ENCODE measurements at places on chromosomes 2 and 18.

DNA sequence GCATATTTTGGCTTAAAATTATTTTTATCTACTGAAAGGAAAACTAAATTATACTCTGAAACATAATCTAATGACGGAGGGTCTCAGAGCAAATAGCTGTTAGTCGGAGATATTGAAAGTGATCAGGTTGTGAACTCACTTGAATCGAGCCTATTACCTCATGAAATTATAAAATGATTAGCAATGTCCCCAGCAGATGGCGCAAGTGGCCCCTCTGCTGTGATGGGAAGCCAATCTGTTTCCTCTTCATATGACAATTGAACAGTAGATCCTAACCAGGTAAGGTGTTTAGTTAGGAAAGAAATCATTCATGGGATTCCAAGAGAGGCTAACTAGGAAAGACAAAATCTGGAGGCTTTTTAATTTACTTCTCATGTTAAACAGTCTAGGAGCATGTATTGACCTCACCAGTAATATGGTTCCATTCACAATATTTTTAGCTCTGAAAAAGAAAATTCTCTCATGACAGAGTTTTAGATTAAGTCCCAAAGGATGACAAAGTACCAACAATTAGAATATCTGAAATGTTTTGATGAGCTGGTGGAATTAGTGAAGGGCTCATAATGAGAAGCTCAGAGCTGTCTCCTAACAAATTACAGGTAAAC lies 29.9 kb upstream of the MPPE1 start:
- peak; percentile 41 for DNase-seq

DNA sequence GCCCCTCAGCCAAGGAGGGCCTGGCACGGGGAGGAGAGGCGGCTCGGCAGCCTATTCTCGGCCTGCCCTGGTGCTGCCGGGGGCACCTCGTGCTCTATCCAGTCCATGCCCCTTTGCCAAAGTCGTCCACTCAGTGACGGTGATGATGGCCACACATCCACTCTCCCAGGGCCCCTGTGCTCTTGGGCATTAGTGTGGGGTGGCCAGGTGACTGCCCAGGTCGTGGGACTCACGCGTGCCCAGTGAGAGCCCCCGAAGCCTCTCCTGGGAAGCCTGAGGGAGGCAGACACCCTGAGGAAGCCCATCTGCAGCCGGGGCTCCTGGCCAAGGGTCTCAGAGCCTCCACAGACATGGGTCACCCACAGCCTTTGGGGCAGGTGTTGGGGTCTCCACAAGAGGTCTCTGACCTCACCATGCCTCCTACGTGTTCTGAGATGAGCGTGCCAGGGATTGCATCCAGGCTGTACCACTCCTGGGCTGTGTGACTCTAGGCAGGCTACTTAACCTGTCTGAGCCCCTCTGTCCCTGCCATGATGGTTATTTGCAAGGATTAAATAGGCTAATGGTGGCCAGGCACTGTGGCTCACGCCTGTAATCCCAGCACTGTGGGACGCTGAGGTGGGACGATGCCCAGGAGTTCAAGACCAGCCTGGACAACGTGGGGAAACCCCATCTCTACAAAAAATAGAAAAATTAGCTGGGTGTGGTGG lies 12.9 kb downstream of the RAMP1 start:
- no peak for DNase-seq

GRCh38 chr2:60602828-60603532 lies 49.5 kb upstream of the BCL11A start:
- no peak for DNase-seq

DNA sequence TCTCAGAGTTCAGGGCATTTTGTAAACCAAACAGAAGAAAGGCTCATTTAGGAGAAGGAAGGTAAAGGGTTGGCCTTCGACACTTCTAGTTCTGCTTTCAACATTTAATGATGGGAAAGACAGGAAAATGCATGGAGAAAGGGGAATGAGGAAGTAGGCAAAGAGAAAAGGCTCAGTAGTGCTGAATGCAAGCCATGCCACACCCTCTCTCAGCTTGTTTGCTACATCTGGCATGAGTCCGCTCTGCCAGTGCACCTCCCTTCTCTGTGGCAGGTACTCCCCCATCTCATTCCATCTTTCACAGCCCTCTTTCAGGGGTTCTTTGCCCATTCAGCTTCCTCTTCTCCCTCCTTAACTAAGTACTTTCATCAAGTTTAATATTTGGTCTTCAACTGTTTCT lies 120.9 kb upstream of the ITGB6 start:
- DNase-seq: no peak

GRCh38 chr2:56444339-56444738 lies 260.5 kb downstream of the CCDC85A start:
- DNase-seq: no peak

DNA sequence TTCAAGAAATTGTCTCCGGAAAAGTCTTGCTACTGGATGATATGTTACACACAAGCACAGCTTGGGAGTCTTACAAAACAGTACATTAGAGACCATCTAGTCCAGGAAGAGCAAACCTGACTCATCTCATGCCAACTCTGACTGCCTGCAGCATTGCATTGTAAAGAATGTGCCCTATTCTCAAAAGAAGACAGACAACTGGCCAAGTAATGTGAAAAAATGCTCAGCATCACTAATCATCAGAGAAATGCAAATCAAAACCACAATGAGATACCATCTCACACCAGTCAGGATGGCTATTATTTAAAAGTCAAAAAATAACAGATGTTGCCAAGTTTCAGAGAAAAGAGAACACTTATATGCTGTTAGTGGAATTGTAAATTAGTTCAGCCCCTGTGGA lies 42.7 kb upstream of the GORASP2 start:
- no peak for DNase-seq

DNA sequence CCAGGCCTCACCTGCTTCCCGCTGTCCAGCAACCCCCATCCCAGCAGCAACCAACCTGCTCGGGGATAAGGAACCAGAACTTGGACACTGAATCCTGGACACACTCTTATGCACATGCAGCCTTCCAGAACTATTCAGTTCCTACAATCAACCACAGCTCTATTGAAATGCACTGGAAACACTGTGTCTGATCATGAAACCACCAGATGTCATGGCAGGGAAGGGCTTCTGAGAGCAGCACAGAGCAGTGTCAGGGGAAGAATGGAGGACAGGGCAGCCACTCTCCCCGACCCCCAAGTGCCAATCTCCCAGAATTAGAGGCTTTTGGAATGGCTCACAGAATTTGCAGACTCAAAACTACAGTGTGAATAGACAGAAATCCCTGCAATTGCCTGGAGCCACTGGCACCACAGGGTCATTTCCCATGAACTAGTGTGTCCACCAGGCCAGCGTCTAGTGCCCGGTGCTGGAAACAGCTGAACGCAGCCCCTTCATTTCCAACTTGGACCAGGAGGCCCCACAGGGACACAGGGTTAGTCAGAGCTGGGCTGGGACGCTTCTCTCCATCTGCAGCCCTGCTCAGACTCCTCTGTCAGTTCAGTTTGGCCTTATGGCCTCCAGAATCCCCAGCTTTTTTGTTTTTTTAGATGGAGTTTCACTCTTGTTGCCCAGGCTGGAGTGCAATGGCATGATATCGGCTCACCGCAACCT lies 25.5 kb downstream of the MRPL35 start:
- no peak for DNase-seq

GRCh38 chr2:215692387-215693079 lies 256.7 kb upstream of the FN1 start:
- DNase-seq: no peak

DNA sequence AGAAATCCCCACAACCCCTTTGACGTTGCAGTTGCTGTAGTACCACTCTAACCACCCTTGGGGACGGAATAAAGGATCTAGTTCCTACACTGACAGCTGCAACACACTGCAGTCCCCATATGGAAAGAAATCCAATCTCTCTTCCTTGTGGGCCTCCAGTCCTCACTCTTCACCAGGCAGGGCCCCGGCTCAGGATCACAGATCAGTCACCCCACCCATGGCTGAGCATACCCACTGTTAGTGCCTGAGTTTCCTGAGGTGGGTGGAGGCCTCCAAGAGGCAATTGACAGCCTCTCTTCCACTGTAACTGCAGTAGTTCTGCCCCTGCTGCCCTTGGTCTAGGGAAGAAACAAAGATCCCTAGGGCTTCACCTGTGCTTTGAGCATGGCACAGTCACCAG lies 670.0 kb upstream of the CDH2 start:
- no peak for DNase-seq

- DNase-seq: no peak
Measured at GRCh38 chr2:122523981-122524380, 768.5 kb downstream of the TSN start.

GRCh38 chr2:26519396-26520147 lies 41.6 kb upstream of the OTOF start:
- DNase-seq: no peak

DNA sequence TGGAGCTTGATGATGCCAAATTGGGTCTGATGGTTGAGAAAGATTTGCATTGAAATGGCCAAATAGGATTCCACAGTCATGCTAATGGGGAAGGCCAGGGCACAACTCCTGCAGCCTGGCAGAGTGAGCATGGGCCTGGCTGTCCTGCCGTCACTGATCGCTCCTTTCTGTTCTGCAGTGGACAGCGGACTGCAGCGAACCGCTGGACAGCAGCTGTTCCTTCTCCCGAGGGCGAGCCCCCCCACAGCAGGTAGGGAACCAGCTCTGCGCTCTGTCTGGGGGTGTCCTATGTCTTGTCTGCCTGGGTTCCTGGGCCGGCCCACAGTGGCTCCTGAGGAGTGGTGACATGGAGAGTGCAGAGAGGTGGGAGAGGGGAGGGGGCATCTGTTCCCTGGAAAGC lies 97.6 kb downstream of the CTIF start:
- no peak for DNase-seq

DNA sequence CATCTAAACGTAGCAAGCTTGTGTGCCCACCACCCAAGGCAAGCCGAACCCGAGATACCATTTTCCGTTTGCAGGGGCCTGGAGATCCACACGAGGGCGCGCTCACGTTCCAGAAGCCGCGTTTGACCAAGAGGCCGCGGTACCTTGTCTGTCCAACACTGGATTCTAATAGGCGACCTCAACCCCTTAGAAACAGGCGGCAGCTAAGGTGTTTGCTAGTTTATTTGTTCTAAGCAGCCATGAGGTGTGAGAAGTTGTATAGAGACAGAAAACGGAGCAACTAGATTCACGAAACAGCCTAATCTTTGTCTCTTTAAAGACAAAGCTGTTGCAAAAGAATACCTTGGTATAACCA lies 4.2 kb downstream of the HOXD11 start:
- DNase-seq: no peak

- DNase-seq: no peak
Measured at GRCh38 chr2:68812251-68812650, 58.9 kb downstream of the BMP10 start.

GRCh38 chr2:23828986-23829385 lies 97.9 kb downstream of the ATAD2B start:
- DNase-seq: no peak

DNA sequence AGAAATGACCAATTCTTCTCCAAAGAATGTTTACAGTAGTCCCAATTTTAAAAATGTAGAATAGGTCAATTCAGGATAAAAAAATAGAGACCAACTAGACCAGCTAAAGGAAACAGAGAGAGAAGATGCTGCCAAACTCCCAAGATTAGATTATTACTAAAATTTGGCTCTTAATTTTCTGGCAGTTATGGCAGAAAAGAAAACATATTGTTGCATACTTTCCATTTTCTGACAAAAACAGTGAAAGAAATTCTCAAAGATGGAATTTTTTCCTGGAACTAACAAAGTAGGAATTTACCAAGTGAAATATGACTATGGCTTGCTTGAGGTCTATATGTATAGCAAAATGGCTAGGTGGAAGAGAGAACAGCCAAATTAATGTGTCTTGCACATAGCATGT lies 138.3 kb upstream of the STK17B start:
- DNase-seq: no peak

- no peak for DNase-seq
Measured at GRCh38 chr2:117086943-117087250, 727.6 kb upstream of the DDX18 start.

All from activated CD8-positive, alpha-beta memory T cell treated with anti-CD3 and anti-CD28 coated beads for 1 hour (primary cell).